ENCODE measurements at places on chromosomes 4 and X.

DNA sequence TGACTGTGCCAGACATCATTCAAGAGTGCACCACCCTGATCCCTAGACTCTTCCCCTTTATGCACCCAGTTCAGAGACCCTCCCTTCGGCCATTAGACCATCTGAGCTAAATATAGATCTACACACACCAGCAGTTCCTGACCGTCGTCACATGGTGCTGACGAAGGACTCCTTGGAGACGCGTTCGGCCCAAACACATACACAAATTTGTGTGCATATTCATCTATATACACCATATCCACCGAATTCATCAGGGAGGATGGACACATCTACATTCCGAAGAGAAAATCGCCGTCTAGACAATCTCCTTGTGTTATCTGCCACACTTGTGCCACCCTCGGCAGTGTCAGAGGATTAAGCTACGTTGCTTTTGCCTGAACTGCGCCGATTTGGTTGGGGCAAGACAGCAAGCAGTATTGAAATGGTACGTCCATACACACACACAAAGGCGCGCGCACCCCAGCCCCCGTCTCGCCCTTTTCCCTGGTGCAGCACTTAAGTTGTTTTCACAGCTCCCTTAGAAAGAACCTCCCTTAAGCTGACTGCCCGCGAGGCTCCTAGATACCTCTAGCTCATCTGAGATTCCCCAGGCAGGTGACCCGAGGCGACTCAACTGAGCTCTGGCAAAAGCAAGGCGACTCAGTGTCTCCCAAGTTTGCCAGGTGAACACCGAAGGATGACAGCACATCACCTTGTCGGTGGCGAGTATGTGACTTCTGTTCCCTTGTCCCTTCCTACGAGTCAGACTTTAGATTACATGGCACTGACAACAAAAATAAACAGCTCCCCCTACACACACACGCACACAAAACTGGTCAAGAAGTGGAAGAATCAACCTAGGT lies 1.0 kb downstream of the RASGEF1B start:
- H3K27ac ChIP-seq: no peak overlapping the region
- H3K4me3 ChIP-seq: peak overlapping the region; percentile 77
- no peak for DNase-seq
- H3K27me3 ChIP-seq: peaks cover 27% of the 10 kb centered on the region

- H3K4me1 ChIP-seq: peaks cover 2% of the 10 kb centered on the region
- H3K27ac ChIP-seq: no peak overlapping the region
- no peak overlapping the region for H3K4me3 ChIP-seq
- DNase-seq: peak; percentile 81
Observed at GRCh38 chrX:12011075-12011474, 127.2 kb upstream of the FRMPD4 start.

DNA sequence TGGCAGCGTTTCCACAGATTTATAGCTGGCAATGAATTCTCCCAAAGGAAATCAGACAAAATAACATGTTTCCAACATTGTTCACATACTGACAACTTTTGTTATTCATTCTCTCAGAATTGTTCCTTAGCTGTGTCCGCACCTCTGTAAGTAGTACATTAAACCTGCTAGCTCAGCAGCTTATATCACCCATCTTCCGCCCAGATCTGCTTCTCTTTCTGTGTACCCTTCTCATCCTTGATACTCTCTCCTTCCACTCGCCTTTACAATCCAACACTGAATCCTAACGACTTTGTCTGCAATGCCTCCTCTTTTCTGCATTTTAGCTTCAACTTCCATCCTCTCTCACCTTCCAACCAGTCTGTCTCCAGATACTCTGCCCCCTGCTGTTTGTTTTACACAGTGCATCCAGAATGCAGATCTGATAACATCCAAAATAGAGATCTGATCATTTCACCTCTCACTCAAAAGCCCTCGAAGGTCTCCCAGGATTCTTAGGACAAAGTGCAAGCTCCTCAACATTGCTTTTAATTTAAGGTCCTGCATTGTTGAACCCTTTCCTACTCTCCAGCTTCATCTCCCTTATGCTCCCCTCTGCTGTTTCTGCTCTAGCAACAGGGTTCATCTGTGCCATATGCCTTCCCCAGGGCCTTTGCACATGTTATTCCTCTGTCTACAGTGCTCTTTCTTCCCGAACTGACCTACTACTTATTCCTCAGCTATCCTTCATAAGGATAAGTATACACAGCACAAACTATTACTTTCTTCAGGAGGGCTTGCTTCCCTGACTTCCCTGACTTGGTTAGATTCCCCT lies 67.3 kb upstream of the VBP1 start:
- no peak overlapping the region for H3K27ac ChIP-seq
- no peaks in the 10 kb centered on the region for H3K4me1 ChIP-seq
- H3K27me3 ChIP-seq: no peaks in the 10 kb centered on the region

- H3K4me3 ChIP-seq: no peak overlapping the region
- DNase-seq: peak; percentile 1
- no peak overlapping the region for H3K27ac ChIP-seq
- H3K4me1 ChIP-seq: no peaks in the 10 kb centered on the region
Observed at GRCh38 chr4:23368081-23368697, 521.7 kb downstream of the PPARGC1A start.

DNA sequence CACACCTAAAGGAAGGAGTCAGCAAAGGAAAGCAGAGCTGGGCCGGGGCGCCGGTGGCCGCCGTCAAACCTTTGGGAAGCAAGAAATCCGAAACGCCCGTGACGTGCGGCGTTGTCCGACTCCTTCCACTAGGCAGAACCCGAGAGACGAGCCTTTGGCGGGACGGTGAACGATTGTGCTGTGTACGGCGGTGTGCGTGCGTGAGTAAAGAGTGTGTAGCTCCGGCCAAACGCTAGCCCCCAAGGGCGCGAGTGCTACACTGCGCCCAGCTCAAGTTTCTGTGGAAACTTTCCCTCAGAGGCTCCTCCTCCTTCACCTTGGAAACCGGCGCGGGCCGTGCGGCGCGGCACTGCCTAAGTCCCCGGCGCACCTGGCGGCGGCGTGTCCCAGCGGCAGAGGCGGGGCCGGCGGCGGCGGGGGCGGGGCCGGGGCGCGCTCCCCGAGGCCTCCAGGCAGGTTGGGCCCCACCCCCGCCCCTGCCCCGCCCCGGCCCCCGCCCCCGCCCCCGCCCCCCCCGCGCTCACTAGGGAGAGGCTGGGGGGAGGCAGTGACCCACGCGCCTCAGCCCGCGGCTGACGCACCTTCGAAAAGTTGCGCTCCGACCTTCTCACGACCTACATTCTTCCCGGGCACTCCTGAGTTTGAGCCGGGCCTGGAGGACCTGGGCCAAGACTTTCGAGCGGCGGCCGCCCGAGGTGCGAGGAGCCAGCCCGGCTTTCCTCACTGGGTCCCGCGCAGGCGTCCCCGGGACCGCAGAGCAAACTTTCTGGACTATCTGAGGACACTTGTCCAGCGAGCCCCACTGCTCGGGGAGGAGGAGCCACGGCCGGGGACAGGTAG lies at the start of gene FHIP1A:
TSS of gene FHIP1A (plus strand) at position 547 of the 840 bp plus-strand sequence. CDS start 157,084 bp downstream, outside the sequence.
- peak; percentile 53 for DNase-seq
- no peaks in the 10 kb centered on the region for H3K36me3 ChIP-seq
- peaks cover 3% of the 10 kb centered on the region for H3K4me1 ChIP-seq
- H3K4me3 ChIP-seq: peak within 1 kb of the TSS; percentile 44

GRCh38 chr4:23194751-23195150 lies 502.0 kb downstream of the GBA3 start:
- DNase-seq: no peak
- no peaks in the 10 kb centered on the region for H3K36me3 ChIP-seq
- H3K4me3 ChIP-seq: no peak overlapping the region

DNA sequence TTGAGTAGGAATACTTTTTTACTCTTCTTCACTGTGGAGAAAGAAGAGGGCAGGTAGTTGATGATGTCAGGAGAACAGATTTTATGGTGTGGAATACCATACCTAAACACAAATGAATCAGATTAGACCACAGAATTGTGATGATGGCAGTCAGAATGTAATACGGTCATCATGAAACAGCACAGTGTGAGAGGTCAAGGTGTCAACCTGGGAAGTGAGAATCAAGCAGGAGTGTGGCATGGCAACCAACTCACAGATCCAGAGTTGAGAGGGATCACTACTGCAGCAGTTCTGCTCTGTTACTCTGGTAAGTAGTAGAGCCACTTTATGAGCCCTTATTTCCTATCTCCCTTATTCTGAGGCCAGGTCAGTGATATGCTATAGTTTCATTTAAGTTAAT lies 27.7 kb downstream of the METTL14 start:
- DNase-seq: peak; percentile 67
- H3K36me3 ChIP-seq: peaks cover 14% of the 10 kb centered on the region
- no peak overlapping the region for H3K27ac ChIP-seq
- H3K4me1 ChIP-seq: peaks cover 2% of the 10 kb centered on the region
- H3K4me3 ChIP-seq: no peak overlapping the region

DNA sequence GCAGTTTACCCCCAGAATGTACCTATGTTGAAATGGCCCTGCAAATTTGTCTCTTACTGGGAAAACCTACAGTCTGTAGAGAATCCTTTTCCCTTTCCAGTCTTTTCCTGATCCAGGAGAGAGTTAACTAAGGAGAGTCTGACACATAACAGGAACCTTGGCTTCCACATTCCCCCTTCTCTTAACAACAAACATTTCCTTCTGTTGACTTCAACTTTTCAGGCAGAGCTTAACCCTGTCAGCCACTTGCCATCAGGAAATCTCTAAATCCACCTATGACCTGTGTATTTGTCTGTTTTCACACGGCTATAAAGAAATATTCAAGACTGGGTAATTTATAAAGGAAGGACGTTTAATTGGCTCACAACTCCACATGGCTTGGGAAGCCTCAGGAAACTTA lies 45.6 kb upstream of the GPR78 start:
- peak overlapping the region; percentile 40 for H3K27ac ChIP-seq
- no peak overlapping the region for H3K4me3 ChIP-seq
- H3K4me1 ChIP-seq: peaks cover 8% of the 10 kb centered on the region
- H3K36me3 ChIP-seq: no peaks in the 10 kb centered on the region
- DNase-seq: no peak

DNA sequence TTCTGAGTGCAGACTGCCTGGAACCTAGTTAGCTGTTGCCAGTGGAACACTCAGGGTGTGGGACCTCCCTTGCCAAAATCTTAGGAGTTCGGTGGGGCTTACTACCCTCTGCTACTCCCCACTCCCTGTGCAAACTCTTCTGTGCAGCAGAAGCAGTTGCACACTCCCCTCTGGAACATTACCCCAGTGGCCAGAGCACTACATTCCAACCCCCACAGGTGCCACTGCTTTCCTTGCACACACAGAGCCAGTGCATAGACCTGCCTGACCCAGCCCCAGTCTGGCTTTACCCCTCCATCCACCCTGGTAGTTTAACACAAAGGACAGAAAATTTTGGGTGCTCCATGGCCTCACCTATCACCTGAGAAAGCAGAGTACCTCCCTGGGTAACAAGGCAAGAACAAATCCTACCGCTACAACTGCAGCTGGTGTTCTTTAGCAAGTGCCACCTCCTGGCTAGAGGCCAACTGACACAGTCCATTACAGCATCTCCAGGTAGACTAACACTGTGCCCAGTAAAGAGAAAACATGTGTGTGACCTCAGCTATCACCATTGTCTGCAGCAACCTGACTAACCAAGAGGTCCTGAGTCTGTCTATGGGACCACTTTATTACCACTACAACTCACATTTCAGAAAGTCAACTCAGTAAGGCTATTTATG lies 11.5 kb upstream of the RASSF6 start:
- no peak overlapping the region for H3K27ac ChIP-seq
- no peaks in the 10 kb centered on the region for H3K36me3 ChIP-seq
- no peak overlapping the region for H3K4me3 ChIP-seq
- H3K4me1 ChIP-seq: no peaks in the 10 kb centered on the region
- peaks cover 6% of the 10 kb centered on the region for H3K27me3 ChIP-seq
- DNase-seq: no peak

GRCh38 chr4:87478732-87479250 lies 50.4 kb downstream of the SPARCL1 start:
- no peaks in the 10 kb centered on the region for H3K27me3 ChIP-seq
- H3K4me3 ChIP-seq: no peak overlapping the region
- no peak overlapping the region for H3K27ac ChIP-seq
- H3K4me1 ChIP-seq: no peaks in the 10 kb centered on the region
- DNase-seq: no peak
- no peaks in the 10 kb centered on the region for H3K36me3 ChIP-seq

- H3K4me1 ChIP-seq: no peaks in the 10 kb centered on the region
- H3K27ac ChIP-seq: no peak overlapping the region
- no peak overlapping the region for H3K4me3 ChIP-seq
- peaks cover 3% of the 10 kb centered on the region for H3K36me3 ChIP-seq
Observed at GRCh38 chrX:53254570-53255461, 26.6 kb downstream of the IQSEC2 start.

- H3K27me3 ChIP-seq: peaks cover 1% of the 10 kb centered on the region
- no peaks in the 10 kb centered on the region for H3K36me3 ChIP-seq
- no peak overlapping the region for H3K27ac ChIP-seq
- H3K4me1 ChIP-seq: no peaks in the 10 kb centered on the region
Observed at GRCh38 chrX:135596495-135596894, 76.0 kb downstream of the INTS6L start.
